Naive thymus-derived CD4-positive, alpha-beta T cell (primary cell): ENCODE measurements at places on chromosomes 11 and 22.

DNA sequence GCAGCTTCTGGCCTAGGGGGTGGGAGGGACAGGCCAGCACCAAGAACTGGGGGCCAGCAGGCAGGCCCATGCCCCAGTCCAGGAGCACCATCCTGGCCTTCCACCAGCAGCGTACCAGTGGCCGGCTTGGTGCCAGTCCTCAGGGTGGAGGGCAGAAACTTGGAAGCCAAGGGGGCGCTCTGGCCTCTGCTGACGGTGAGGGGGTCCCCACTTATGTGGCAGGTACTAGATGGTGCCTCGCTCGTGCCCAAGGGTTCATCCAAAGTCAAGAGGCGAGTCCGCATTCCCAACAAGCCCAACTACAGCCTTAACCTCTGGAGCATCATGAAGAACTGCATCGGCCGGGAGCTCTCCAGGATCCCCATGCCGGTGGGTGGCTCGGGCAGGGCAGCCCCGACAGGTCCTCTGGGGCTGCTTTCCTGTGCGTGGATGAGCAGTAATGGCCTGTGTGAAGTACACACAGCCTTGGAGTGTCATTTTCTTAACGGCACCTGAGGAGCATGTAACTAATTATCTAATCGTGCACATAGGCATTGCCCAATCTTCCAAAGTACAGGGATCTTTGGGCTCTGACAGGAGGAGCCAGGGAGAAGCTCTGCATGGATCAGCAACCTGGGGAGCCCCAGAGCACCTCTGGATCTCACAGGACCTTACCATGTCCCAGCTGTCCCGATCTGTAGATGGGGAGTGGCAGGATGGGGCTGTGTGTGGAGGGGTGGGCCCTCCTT lies 79.1 kb downstream of the MORC2 start:
- DNase-seq, result no peak

DNA sequence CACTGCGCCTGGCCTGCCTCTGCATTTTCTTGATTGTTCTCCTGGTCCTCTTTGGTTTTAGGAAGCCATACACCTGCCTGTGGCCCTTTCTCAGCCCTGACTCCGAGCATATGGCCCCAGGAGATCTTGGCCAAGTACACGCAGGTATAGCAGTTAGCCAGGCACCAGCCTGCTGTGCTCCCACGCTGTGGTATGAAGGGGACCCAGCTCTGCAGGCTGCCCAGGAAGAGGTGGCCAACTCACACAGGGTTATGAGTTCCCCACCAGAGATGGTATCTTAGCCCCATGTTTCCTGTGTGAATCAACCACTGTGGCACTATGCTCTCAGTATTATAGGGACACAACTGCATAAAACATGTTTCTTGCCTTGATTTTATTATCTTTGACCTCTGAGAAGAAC lies 31.1 kb downstream of the SGSM3 start:
- DNase-seq, result peak; percentile 40

DNA sequence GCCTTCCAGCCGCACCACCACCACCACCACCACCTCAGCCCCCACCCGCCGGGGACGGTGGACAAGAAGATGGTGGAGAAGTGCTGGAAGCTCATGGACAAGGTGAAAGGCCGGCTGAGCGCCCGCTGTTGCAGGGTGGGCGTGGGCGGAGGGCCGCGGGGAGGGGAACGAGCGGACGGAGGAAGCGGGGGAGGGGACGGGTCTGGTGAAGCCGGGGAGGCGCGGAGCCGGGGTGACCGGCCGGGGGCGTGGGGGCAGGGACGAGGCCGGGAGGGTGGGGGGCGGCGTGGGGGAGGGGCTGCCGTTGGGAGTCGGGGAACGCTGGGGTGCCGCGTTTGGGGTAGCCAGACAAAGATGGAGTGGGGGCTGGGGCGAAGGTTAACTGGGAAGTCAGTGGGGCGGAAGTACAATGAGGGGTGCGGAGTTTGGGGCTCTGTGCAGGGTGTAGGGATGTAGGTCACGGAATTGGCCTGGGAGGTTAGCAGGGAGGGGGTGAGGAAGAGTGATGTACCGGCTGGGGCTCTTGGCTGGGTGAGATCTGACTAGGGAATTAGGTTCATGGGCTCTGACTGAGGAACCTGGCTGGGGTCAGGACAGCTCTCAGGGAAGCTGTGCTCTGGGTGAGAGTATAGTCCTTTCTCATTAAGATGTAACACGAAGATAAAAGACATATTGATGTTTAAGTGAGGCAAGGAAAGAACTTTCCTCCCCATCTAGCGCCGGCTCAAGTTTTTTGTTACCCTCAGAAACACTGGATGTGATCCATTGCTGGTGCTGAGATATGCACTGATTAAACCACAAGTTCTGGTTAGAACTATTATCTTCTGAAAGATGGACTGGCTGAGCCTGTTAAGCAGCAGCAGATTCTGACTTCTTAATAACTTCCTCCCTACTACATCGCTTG lies 624 bp downstream of the CBL start:
- DNase-seq, result peak; percentile 34

- DNase-seq, result no peak
These were observed 22.3 kb downstream of the CDKN1C start for GRCh38 chr11:2863276-2863618.

DNA sequence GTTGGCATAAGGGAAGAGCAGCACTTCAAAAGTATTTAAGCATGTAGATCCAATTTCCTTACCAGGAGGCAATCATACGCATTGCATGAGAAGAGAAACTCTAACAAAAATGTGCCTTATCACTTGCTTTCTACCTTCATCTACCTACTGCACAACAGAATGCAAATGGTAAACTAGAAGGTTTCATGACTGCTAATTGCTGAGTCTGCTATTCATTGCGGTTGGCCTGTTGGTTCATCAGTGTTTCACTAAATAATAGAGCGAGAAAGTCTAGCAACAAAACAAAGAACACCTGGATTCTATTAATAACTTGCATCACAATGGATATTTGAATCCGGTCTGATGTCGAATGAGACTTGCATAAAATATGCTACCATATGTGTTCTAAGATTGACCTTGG lies 229.0 kb downstream of the OPCML start:
- no peak for DNase-seq

GRCh38 chr11:35839368-35840161 lies 104.3 kb upstream of the LDLRAD3 start:
- no peak for DNase-seq
